ENCODE measurements at places on chromosomes 2 and 18.
A peak's percentile ranks its signal among the peaks of the same experiment; 100 is the strongest.

DNA sequence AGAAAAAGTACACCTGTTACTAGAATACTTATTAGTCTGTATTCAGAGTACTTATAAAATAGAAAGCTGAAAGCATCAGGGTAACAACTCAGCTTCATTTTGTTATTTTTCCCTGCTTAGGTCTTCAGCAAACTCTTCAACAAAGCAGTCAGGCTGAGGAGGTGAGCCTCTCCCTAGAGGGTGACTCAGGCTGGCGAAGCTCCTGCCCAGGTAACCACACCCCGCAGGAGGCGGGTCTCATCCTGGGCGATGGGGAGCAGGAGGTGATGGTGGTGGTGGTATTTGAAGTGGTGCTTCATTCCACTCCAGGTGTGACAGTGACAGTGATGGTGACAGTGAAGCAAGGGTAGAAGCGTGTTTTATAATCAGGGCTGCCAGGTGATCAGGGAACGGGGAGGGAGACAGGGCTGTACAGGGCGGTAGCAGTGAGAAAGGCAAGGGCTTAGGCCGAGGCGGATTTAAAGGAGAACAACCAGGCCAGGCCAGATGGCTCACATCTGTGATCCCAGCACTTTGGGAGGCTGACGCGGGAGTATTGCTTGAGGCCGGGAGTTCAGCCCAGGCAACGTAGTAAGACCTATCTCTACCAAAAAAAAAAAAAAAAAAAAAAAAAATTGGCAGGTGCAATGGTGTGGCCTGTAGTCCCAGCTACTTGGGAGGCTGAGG lies 127.1 kb downstream of the SOCS6 start:
- no peak for DNase-seq

DNA sequence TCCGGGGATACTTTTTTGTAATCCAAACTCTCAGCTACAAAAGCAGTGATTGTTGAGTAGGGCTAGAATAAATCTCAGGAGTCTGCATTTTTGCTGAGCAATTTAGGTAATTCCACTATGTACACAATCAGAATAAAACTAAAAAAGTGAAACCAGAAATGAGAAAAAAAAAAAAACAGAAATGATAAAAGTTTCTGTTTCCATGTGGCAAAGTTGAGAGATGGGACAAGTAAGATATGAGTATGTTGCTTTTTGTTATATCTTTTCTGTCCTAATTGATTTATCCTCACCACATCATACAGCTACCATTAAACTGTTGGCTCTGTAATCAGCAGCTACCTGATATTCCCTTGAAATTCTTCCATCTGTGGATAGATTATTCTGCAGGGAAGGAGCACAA lies 92.7 kb downstream of the VWC2L start:
- no peak for DNase-seq

DNA sequence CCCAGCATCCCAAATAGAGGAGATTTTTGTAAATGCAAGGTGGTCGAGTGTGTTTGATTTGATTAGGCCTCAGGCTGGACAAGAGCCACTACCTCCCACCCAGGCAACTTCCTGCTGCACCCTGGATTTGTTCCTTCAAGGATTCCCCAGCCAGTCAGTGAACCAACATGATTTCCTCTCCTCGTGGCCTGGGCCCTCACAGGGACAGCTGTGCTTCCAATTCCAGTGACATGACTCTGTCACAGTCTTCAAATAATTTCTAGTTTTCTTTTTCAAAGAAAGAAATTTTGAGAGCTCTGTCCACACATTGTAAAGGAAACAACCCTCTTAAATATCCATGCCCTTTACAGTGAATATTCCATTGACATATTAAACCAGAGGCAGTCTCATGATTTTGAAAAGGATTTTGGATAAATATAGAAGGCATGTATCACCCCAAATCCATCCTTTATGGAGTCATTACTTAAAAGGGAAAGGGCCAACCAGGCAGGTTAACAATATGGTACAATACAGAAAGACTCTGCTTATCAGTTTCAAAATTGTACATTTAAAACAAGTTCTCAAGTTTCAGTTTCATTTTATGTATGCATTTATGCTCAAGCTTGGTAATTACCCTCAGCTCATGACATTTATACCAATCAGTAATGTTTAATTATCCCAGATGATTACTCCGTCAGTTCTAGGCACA lies 121.3 kb upstream of the FOSL2 start:
- no peak for DNase-seq

DNA sequence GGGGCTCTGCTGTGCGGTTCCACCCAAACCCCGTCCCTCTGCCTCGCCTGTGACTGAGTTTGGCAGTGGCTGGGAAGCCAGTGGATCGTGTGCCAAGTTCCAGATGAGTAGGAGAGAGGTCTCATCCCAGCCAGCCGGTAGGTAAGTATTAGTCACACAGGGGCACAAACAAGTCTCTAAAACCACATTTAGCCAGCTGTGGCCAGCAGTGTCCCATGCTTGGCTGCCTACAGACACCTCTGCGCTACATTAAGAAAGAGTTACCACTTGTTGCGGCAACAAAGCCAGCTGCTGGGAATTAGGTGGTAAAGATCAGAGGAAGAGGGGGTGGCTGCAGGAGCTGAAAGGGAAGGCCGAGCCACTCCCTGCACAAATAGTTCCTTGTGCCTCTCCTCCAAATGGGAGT lies 81.2 kb downstream of the GATA6 start:
- DNase-seq = no peak

- DNase-seq = no peak
These were observed 1.8 kb downstream of the TMEM131 start for GRCh38 chr2:97993926-97994325.

GRCh38 chr2:234796045-234796591 lies 155.7 kb upstream of the SH3BP4 start:
- DNase-seq = no peak

DNA sequence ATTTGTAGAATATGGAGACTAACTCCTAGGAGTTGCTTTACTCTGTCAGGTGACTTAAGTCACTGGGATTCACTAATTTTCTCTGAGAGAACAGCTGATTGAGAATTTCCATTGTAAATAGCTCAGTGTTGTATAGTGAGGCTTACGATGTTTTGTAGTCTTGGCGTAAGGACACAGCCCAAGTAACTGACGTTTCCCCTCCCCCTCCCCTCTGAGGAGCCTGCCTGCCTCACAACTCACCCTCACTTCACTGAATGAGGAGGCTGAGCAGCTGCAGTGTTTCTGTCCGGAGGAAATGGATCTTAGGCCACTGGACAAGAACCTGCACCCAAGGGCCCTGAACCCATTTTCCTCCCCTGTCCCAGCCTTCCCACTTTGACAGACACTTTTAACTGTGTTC lies 264.6 kb downstream of the PHLPP1 start:
- no peak for DNase-seq

GRCh38 chr2:240127191-240127750 lies 8.8 kb downstream of the COPS9 start:
- no peak for DNase-seq

DNA sequence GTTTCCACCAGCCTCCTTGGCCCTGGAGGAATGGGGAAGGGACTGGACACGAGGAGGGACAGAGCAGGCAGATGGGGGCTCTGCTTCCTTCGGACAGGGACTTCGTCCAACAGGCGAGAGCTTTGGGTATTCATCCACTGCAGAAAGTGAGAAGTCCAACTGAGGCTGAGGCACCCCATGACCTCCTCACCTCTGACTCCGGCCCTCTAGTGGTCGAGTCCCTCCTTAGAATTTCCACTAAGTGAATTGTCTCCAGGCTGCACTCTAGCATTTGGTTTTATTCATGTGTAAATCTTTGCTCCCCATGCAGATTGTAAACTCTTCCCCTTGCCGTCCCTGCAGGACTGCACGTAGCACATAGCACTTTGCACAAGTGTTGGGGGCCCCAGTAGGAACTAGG lies 75.6 kb downstream of the TMEM247 start:
- peak; percentile 16 for DNase-seq

GRCh38 chr2:48674933-48675332 lies 57.3 kb downstream of the GTF2A1L start:
- no peak for DNase-seq

DNA sequence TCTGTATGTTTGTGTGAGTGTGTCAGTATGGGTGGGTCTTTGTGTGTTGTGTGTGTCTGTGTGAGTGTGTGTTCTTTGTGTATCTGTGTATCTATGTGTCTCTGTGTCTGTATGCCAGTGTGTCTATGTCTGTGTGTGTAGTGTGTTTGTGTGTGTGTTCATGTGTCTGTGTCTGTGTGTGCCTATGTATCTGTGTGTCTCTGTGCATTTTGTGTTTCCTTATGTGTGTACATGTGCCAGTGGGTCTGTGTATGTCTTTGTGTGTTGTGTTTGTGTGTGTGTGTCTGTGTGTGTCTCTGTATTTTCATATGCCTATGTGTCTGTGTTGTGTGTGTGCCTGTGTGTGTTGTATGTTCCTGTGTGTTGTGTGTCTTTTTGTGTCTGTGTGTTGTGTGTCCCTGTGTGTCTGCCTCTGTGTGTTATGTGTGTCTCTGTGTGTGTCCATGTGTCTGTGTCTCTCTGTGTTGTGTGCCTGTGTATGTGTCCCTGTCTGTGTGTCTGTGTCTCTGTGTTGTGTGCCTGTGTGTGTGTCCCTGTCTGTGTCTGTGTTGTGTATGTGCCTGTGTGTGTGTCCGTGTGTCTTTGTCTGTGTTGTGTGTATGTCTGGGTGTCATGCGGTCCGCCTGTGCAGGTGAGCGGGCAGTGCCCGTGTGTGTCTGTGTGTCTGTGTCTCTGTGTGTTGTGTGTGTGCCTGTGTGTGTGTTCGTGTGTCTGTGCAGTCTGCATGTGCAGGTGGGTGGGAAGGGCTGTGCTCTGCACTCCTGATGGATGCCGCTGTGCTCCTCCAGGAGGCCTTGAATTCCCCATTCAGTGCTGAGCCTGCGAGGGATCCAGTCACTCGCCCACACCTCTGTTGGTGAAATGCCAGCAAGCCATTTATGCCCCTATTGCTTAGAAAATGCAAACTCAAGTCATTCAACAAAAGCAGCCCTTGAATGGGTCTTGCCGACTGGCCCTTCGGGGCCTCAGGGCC lies 37.4 kb downstream of the KLHL29 start:
- DNase-seq = no peak

GRCh38 chr2:191637182-191638078 lies 40.5 kb upstream of the NABP1 start:
- DNase-seq = no peak

DNA sequence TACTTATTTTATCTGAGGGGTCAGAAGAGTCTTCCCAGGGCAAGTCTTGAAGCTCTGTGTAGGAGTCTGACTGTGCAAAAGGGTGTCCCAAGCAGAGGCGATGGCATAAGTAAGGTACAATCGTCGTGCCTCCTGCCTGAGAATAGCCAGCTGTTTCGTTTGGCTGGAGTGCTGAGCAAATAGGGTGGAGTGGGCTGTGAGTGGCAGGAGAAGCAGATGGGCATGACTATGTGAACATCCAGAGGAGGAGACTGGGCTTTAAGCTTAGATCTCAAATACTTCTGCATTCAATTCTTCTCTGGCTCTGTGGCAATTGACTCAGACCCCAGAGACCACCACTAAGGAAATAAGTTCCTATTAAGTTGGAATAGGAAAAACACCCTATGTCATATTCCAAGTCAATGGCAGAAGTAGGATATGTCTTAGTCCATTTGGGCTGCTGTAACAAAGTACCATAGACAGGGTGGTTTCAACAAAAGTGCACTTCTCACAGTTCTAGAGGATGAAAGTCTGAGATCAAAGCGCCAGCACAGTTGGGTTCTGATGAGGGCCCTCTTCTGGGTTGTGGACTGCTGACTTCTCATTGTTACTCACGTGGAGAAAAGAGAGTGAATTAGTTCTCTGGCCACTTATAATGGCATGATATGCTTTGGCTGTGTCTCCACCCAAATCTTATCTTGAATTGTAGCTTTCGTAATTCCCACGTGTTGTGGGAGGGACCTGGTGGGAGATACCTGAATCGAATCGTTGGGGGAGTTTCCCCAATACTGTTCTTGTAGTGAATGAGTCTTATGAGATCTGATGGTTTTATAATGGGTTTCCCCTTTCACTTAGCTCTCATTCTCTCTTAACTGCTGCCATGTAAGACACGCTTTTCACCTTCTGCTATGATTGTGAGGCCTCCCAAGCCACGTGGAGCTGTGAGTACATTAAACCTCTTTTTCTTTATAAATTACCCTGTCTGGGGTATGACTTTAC lies 120.2 kb downstream of the LPIN1 start:
- DNase-seq = no peak

- no peak for DNase-seq
These were observed 9.9 kb downstream of the ALPK2 start for GRCh38 chr18:58618822-58619595.

- no peak for DNase-seq
These were observed 1953.4 kb upstream of the LRRTM1 start for GRCh38 chr2:82257796-82258555.

- no peak for DNase-seq
These were observed 79.8 kb downstream of the LONRF2 start for GRCh38 chr2:100242476-100242875.

- DNase-seq = no peak
These were observed 591.9 kb downstream of the SLC4A3 start for GRCh38 chr2:220219371-220219770.

GRCh38 chr2:185676316-185676715 lies 62.3 kb upstream of the FSIP2 start:
- no peak for DNase-seq

DNA sequence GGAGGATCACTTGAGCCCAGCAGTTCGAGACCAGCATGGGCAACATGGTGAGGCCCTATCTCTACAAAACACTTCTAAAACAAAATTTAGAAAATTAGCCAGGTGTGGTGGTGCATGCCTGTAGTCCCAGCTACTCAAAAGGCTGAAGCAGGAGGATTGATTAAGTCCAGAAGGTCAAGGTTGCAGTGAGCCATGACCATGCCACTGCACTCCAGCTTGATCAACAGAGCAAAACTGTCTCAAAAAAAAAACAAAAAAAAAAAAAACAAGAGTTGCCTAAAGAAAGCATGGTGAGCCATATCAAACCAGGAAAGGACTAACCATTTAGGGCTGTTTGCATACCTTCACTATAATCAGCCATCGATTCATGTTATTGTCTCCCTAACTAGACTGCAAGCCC lies 4.5 kb downstream of the CLASP1 start:
- DNase-seq = no peak

GRCh38 chr18:12092398-12093229 lies 1.0 kb upstream of the ANKRD62 start:
- no peak for DNase-seq

DNA sequence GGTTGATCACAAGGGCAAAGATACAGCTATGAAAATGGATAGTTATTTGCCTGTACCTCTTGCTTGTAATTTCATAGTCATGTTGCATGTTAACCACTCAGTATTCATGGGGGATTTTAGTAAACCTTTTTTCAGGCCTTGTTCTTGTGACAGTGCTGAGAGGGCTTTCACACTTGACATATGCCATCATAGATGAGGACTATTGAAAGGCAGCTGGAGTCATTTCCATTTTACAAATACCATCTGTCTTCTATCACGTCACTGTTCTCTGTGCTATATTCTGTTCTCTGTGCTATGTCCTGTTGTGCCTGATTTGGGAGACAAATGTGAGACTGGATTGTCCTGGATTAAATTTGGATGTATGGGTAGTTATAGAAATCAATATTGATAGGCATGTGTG lies 131.7 kb downstream of the LYPD6B start:
- no peak for DNase-seq

Data from effector CD4-positive, alpha-beta T cell (primary cell).